ENCODE measurements at places on chromosomes 3 and 15.
A peak's percentile ranks its signal among the peaks of the same experiment; 100 is the strongest.

GRCh38 chr15:75363786-75364185 lies 4.6 kb downstream of the MAN2C1 start:
- peaks cover 11% of the 10 kb centered on the region for H3K4me1 ChIP-seq
- H3K27ac ChIP-seq, result no peak overlapping the region
- no peak for DNase-seq

DNA sequence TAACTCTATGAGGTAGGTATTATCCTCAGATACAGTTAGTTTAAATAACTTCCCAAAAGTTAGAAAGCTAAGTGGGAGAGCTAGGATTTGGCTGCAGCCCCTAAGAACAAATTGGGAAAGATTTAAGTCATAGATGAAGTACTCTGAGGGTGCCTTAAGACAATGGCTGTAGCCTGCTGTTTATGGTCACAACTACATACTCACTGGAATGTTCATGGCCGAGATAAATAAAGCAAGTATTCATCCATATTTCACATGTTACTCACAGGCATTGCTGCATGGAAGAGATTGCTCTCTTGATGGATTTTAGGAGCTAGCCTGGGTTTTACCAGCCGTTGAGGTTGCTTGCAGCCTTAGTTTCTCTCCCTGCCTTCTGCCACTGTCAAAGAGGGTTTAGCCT lies 145.0 kb downstream of the CMSS1 start:
- H3K4me1 ChIP-seq, result peaks cover 4% of the 10 kb centered on the region
- DNase-seq, result no peak
- no peak overlapping the region for H3K27ac ChIP-seq
- H3K36me3 ChIP-seq, result peaks cover 7% of the 10 kb centered on the region
- H3K4me3 ChIP-seq, result no peak overlapping the region

GRCh38 chr3:43995547-43996378 lies 245.9 kb upstream of the TOPAZ1 start:
- peaks cover 3% of the 10 kb centered on the region for H3K36me3 ChIP-seq
- no peak overlapping the region for H3K27ac ChIP-seq
- peak overlapping the region; percentile 88 for H3K4me3 ChIP-seq
- DNase-seq, result no peak
- peaks cover 32% of the 10 kb centered on the region for H3K4me1 ChIP-seq
- peaks cover 79% of the 10 kb centered on the region for H3K27me3 ChIP-seq

DNA sequence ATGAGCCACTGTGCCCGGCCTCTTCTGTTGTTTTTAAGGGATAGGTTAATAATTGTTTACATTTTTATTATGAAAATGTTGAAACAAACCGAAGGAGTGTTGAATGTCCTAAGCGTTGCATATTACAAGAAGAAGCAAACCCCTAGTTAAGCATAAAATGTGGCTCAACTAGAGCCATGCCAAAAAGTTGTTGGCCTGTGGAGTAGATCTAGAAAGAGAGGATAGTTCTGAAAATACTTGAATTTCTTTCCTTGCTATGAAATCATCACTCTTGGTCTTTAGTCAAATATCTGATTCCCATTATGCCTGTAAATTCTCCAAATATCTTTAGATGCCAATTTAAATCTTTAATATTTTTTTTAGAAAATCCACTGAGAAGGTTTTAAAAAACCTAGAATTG lies 12.8 kb downstream of the RBP2 start:
- H3K4me3 ChIP-seq, result no peak overlapping the region
- peaks cover 2% of the 10 kb centered on the region for H3K36me3 ChIP-seq
- H3K27ac ChIP-seq, result no peak overlapping the region
- no peaks in the 10 kb centered on the region for H3K4me1 ChIP-seq
- no peaks in the 10 kb centered on the region for H3K27me3 ChIP-seq
- no peak for DNase-seq

Measured in T-helper 17 cell (primary cell).